Inflammatory macrophage (primary cell): ENCODE measurements at places on chromosomes 3 and 15.

DNA sequence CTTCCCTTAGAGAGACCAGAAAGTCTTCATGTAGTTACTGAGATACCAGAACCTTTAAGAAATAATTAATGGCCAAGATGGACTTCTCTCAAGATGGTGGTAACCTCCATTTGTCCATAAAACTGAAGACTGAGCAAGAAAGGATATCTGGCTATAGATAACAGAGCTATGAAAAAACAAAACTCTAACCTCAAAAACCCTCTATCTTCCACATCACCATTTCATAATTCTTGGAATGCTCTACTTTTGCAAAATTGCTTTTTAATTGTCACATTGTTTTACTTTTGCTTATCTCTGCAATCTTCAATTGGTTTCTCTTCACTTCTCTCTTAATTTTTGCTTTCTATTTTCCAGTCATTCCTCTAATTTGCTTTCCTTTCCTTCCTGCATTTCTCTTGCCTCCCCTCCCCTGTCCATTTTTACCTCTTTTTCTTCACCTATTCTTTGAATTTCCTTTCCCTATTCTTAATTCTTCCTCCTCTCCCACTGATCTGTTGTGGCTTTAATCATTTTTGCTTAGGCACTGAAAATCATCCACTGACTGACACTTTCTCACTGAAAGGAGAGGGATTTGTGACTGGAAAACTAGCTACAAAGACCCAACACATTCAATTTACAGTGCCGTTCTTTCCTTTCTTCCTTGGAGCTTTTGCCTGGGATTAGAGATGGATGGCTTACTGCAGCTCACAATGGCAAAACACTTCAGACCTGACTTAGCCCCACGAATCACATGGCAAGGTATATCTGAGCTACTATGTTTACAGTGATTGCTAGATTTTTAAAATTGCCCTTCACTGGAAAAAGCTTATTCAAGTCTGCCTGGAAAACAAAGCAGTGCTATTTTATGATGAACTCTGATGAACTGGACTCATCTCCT, 242.8 kb downstream of the CHST2 start:
- DNase-seq: no peak

DNA sequence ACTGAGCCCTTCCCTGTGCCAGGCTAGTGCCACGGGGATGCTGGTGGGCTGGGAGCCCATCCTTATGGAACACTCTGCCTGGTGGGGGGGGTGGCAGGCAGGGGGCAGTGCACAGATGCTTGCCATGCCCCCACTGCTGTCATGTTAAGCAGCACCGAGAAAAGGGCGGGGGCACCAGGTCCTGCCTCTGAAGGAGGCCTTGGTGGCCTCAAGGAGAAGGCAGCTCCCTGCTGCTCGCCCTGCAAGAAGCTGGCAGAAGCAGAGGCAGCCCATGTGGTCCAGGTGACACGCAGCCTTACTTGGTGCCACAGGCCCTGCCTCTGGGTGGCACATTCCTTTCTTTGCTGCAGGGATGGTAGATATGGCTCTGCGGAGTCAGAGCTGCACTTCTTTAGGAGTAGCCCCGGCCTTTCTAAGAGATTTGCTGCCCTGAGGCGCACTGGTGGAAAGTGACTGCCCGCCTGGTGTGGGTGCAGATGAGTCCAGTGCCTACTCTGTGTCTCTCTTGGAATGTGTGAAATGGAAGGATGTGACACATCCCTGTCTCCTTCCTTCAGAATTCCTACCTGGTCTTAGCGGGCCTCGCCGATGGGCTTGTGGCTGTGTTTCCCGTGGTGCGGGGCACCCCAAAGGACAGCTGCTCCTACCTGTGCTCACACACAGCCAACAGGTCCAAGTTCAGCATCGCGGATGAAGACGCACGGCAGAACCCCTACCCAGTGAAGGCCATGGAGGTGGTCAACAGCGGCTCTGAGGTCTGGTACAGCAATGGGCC, 145.8 kb downstream of the LRRK1 start:
- no peak for DNase-seq

- no peak for DNase-seq
Measured at GRCh38 chr15:31494786-31495185, 168.2 kb downstream of the KLF13 start.

- peak; percentile 53 for DNase-seq
Measured at GRCh38 chr15:55277116-55277564, 12.5 kb downstream of the RAB27A start.

- DNase-seq: peak; percentile 76
Measured at GRCh38 chr3:187016639-187017345, 86.5 kb downstream of the ST6GAL1 start.

- DNase-seq: no peak
Measured at GRCh38 chr15:75151214-75152128, 50.2 kb upstream of the C15orf39 start.

DNA sequence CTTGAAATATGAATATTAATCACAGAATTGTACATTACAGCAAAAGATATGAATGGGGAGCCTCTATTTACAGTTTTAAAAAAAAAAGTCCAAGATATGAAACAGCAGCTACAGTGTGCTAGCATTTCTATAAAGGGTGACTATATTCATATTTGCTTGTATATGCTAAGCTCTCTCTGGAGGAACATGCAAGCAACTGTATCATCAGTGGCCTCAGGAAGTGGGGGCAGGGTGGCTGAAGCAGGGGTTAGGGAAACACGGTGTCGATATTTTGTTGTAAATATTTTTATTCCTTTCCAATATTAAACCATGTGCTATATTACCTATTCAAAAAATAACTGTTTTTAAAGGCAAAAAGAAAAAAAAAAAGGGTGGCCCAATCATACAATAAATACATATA, 2.3 kb downstream of the UACA start:
- DNase-seq: no peak

DNA sequence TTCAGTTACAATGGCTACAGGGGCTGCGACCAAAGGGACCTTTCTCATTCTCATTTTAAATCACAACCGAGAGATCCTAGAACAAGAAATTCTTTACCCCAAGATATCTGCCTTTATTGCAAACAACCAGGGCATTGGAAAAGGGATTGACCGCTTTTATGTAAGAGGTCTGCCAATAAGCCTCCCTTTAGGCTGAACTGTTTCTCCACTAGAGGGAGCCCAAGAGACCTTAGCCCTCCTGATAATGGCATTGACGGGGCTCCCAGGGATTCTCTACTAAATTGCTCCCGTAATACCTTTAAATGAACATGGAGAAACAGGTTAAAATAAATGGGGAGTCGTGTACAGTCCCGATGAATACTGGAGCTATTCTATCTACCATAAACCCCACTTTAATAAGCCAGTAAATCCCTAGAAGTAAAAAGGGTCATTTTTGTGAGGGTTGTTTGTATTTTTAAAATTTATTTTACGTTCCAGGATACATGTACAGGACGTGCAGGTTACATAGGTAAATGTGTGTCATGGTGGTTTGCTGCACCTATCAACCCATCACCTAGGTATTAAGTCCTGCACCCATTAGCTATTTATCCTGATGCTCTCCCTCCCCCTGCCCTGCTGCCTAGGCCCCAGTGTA, 7.5 kb upstream of the IGSF10 start:
- DNase-seq: peak; percentile 66

- no peak for DNase-seq
Measured at GRCh38 chr15:27271258-27271657, 300.3 kb downstream of the GABRG3 start.

DNA sequence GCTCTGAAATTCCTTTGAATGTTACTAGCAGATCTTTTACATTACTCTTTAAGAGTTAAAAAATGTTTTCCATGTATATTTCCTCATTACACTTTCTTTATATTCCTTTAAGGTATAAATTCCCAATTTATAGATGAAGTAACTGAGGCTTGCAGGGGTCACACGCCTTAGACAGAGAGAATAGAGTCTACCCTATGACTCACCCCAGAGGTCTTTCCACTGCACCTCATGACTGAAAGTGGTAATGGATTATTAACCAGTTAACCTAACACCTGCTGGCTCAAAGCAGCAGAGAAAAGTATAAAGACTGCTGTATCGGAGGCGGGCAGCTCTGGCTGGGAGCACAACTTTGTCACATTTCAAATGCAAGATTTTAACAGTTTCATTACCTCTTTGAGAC, 37.7 kb downstream of the LDHAL6B start:
- DNase-seq: no peak

GRCh38 chr3:84959470-84960271, 882 bp downstream of the CADM2 start:
- DNase-seq: no peak

- DNase-seq: peak; percentile 55
Measured at GRCh38 chr3:194489736-194490612, 3.2 kb upstream of the ATP13A3 start.

- DNase-seq: no peak
Measured at GRCh38 chr3:133843634-133844033, 38.0 kb downstream of the SRPRB start.
